ENCODE measurements at places on chromosomes 4 and X. TPM values are rescaled to one million over a fixed set of nuclear protein-coding genes. Genes with fewer than 3 reads are reported as not detected.

- no peak for DNase-seq
These were observed 809.0 kb upstream of the DIAPH2 start for GRCh38 chrX:95875661-95876060.

- DNase-seq: no peak
These were observed 593 bp downstream of the ELF4 start for GRCh38 chrX:130109429-130110378.

- DNase-seq: peak; percentile 72
These were observed 3.4 kb upstream of the HOPX start for GRCh38 chr4:56684320-56685050.

DNA sequence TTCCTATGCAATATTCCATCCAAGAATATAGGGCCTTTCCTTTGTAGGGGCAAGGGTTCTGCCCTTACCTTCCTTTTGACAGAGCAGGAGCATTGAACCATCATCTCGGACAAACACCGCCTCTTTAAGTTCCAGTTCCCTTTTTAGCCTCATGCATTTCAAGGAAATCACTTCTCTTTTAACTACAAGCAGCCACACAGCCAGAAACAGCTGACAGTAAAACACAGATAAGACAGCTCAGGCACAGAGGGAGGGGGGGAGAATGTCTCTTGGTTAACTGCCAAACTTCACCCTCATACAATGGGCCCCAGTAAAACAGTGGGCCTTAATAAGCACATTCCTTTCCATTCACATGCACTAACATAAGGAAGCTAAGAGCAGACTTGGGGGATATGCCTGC is 648.3 kb downstream of the GABRG1 start:
- DNase-seq: no peak

- DNase-seq: peak; percentile 8
These were observed 78.7 kb upstream of the PCDH18 start for GRCh38 chr4:137610960-137611359.

- DNase-seq: no peak
These were observed 101.2 kb downstream of the MMRN1 start for GRCh38 chr4:89995814-89996213.

GRCh38 chr4:10347815-10348214 is 109.4 kb downstream of the ZNF518B start:
- no peak for DNase-seq

DNA sequence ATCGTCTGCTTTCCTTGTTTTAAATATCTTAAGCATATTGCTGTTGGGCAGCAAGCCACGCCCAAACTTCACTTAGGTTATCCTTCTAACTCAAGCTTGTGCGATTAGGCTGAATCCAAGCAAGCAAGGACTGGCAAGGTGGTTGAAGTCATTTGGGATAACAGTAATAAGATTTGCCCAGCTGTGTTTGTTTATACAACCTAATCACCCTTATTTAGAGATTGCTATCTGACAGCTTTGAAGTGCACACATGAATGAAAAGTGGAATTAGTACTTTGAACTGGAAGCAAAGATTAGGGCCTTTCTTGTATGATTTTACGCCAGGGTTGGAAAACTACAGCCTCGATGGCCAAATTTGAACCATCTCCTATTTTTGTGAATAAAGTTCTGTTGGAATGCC is 182.1 kb downstream of the ASB9 start:
- no peak for DNase-seq

- DNase-seq: no peak
These were observed 142.9 kb downstream of the NR3C2 start for GRCh38 chr4:148299337-148299736.

- no peak for DNase-seq
These were observed 151.6 kb downstream of the EMCN start for GRCh38 chr4:100366213-100366612.

DNA sequence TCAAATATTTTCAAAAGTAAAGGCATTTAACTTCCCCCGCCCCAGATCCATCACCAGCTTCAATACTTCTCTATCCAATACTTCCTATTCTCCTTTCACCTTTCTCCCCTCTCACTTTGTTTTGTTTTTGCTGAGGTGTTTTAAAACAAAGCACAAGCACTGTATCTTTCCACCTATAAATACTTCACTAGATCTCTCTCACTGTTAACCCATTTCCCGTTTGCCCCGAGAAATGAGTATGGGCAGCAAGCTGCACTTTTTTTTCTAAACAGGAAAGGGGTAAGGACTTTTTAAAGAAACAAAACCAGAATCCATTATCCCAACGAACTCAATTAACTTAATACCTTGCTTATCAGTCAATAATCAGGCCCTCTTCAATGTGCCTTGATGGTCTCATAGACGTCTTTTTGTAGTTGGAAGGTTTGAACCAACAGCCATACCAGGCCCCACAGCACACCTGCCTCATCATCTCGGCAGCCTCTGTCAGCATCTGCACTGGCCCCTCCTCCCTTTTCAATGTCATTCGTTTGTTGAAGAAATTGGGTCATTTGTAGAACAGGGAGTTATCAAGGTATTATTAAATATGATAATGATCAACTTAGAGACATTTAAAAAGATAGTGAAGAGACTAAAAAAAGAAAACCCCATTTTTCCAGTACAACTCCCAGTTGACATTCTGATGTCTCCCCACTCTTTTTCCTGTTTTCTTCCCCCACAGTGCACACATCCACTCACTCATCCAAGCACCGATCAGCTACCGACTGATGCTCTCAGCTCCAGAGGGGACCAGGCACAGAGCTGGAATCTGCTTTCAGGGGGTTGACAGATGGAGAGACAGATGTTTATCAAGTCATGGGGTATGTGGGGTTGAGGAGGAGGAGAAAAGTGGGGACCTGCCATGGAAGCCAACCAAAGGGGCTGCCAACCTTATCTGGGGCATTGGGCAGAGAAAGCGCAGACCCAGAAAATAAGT is 25.8 kb downstream of the CRMP1 start:
- DNase-seq: no peak

GRCh38 chr4:189600718-189601435 is 339.8 kb upstream of the FRG1 start:
- DNase-seq: no peak

DNA sequence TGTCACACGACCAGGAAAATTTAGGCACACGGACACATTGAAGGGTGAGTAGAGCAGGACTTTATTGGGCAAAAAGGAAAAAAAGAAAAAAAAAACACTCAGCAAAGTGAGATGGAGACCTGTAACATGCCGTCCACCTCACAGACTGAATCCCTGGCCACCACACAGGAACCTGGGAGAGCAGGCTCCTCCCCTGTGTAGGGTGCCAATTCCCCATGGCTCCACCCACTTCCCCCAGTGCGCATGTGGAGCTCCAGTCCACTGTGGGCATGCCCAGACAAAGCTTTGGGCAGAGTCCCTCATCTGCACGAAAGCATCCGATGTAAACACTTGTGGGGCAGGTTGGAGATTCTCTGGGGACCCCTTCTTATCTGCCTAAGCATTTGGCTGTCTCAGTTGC is 23.6 kb upstream of the CBR4 start:
- DNase-seq: peak; percentile 81

- no peak for DNase-seq
These were observed 170.2 kb upstream of the MAD2L1 start for GRCh38 chr4:120236873-120237272.

DNA sequence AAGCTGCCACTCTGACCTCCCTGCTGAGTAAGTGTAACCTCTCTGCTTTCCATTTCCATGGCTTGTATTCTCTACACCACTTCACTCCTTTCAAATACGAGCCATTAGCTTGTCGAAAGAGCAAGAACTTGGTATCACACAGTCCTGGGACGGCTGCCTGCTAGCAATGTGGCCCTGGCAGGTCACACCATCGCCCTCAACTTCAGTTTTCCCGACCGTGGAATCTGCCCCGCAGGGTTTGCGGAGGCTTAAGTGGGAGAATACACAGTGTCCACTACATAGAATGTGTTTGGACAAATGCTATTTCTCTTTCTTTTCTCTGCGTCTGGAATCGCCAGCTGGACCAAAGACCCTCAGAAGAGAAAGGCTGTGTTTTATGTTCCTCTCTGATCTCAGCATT is 78.6 kb upstream of the STOX2 start:
- no peak for DNase-seq

- DNase-seq: no peak
These were observed 14.7 kb downstream of the GBA3 start for GRCh38 chr4:22707390-22707789.

- DNase-seq: no peak
These were observed 73.1 kb upstream of the EPGN start for GRCh38 chr4:74235135-74235534.

The NXF2B gene
- total RNA-seq: not detected

The WDR17 gene
- total RNA-seq: 0.13 TPM

The UGT2B17 gene
- total RNA-seq: not detected

The SLC9B1 gene
- total RNA-seq: 1.0 TPM

The UCHL1 gene
- 28.4 TPM for total RNA-seq

The PLCXD1 gene
- total RNA-seq: 9.3 TPM

The RHOXF2B gene
- not detected for total RNA-seq

The BEX1 gene
- total RNA-seq: not detected

The RPA4 gene
- total RNA-seq: 1.2 TPM

The CXCL11 gene
- total RNA-seq: not detected

The DCLK2 gene
- under 0.01 TPM for total RNA-seq

All from bronchial epithelial cell (primary cell).